ENCODE measurements at places on chromosomes 13 and 19.

GRCh38 chr13:40682449-40683240 is 16.2 kb upstream of the FOXO1 start:
- no peak for DNase-seq

- DNase-seq: no peak
Measured at GRCh38 chr13:96527497-96527896, 437.6 kb downstream of the HS6ST3 start.

DNA sequence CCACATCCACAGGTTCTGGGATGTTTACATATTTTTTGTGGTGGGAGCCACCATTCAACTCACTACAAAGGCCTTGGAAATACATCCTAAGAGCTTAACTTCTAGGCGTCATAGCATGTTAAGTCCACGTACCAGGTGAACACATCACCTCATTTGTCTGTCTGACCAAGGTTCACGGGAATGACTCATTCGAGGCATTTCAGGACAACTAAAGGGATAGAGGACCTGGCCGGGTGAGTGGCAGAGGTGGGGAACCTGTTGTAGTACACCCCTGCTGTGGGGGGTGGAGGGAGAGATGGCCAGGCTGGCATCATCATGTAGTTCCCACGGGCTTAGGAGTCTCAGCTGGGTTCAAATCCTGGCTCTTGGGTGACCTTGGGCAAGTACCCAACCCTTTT is 51.5 kb downstream of the BICRA start:
- no peak for DNase-seq

DNA sequence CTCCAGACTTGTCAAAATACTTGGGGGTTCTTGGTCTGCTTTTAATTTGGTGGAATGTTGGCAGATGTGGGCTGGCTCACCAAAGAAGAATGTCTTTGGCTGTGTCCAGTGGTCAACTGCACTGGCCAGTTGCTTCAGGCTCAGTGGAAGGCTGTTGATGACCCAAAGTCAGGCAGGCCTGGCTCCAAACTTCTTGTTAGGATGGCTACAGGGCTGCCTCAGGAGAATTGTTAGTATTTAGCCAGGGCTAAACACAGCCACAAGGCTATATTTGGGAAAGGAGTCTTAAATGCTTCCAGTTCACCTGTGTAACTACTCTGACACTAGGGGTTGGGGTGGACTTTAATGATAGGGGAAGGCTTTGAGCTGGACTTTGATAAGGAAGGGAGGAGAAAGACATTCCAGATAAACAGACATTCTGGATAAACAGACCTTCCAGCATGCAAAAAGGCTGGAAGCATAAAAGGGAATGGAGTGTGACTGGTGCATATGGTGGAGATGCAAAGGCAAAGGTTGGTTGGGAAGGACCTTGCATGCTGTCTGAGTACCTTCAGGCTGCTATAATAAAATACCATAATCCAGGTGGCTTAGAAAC is 116.8 kb downstream of the FOXO1 start:
- DNase-seq: no peak

GRCh38 chr13:106874323-106874722 is 306.4 kb upstream of the ARGLU1 start:
- DNase-seq: no peak

- DNase-seq: no peak
Measured at GRCh38 chr13:53064731-53065130, 36.1 kb downstream of the OLFM4 start.

DNA sequence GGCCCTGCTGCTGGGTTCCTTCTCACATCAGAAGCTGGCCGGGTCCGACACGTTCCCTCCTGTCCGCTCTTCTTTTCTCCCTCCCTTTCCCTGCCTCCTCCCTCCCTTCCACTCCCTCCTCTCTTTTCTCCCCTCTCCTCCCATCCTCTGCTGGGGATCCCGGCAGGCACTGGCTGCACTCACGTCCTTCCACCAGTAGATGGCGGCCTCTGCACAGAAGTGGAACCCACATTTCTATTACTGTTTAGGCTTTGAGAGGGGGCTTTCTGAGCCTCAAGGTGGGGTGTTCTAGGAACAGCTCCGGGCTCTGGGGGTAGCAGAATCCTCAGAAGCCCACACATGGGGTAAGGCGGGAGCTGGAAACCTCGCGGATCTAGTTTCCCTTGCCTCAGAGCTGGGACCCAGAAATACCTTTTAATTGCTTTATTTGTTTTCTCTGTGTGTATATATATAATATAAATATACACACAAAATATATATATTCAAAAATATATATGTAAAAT is 294.2 kb downstream of the ZNF536 start:
- peak; percentile 76 for DNase-seq

GRCh38 chr13:48072304-48072703 is 22.6 kb downstream of the MED4 start:
- no peak for DNase-seq

- no peak for DNase-seq
Measured at GRCh38 chr19:32176591-32176990, 168.8 kb upstream of the ZNF507 start.

- DNase-seq: no peak
Measured at GRCh38 chr13:89796196-89796595, 1551.3 kb upstream of the MIR17HG start.

Measured in endothelial cell (in vitro differentiated cells).